ENCODE measurements at places on chromosomes 2 and 18. TPM values are rescaled to one million over a fixed set of nuclear protein-coding genes. Genes with fewer than 3 reads are reported as not detected.

GRCh38 chr2:28507796-28508764 is 12.2 kb downstream of the PLB1 start:
- DNase-seq, result no peak

DNA sequence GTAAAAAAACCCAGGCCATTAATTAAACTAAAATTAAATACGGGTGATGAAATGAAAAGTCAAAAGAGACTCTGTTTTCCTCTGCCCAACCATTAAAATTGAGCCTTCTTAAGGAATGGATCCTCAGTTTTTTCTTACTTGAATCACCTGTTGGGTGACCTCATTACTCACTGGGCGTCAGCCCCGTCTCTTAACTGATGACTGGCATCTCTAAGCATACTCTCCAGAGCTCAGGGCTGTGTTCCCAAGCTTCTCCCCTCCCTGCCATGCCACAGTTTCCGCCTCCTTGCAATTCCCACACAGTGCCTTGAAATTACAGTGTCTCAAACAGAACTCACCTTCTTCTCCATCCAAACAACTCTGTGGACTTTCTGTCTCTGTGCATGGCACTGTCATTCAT is 421.1 kb upstream of the CELF4 start:
- no peak for DNase-seq

GRCh38 chr2:147860009-147860408 is 15.2 kb downstream of the ACVR2A start:
- no peak for DNase-seq

RPL37A gene
- total RNA-seq, result 2,083 TPM

DNA sequence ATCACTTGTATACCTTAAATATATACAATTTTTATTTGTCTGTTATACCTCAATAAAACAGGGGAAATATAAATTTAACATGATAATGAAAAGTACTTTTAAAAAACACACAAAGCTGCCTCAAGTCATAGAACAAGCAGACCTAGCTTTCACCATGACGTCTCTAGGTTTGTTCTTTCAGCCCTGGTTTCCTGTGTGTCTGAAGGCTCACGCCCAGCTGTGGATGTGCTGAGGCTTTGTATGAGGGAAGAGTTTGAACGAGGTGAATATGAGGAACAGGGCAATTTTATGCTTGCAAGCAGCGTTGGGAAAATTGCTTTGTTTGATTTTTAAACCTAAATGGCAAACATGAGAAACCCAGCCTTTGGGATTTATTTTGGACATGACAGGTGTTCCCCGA is 15.3 kb downstream of the SH3RF3 start:
- no peak for DNase-seq

DNA sequence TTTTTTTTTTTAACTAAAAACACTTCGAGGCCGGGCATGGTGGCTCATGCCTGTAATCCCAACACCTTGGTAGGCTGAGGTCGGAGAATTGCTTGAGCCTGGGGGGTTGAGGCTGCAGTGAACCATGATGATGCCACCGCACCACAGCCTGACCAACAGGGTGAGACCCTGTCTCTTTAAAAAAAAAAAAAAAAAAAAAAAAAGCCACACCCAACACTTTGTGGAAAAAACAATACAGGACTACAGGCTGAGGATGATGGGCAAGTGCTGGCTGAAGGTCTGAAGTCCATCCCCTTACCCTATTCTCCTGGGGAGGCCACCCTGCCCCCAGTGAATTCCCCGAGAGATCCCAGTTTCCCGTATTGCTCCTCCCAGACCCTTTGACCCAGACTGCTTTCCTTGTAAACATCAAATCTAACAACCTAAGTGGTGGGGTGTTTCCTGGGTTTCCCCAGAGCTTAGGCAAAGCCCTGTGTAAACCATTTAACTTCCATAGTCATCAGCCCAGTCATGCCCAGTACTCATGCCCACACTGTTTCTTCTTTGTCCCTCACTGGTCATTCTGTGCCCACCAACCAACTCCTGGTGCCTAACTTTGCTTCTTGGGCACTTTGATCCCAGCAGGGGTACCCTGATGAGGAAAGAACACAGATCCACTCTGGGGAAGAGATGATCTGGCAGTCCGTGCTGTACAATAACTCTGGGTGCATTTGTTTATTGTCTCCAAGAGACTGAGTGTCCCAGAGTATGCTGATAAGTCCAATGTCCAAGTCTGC is 5.8 kb upstream of the TMEM37 start:
- DNase-seq, result no peak

GRCh38 chr2:9678544-9678943 is 47.7 kb upstream of the YWHAQ start:
- DNase-seq, result no peak

CFAP53 gene
- not detected for total RNA-seq

- no peak for DNase-seq
Observed at GRCh38 chr2:174281736-174282135, 33.4 kb upstream of the OLA1 start.

GPAT2 gene
- 6.1 TPM for total RNA-seq

DYSF gene
- 57.8 TPM for total RNA-seq

DNA sequence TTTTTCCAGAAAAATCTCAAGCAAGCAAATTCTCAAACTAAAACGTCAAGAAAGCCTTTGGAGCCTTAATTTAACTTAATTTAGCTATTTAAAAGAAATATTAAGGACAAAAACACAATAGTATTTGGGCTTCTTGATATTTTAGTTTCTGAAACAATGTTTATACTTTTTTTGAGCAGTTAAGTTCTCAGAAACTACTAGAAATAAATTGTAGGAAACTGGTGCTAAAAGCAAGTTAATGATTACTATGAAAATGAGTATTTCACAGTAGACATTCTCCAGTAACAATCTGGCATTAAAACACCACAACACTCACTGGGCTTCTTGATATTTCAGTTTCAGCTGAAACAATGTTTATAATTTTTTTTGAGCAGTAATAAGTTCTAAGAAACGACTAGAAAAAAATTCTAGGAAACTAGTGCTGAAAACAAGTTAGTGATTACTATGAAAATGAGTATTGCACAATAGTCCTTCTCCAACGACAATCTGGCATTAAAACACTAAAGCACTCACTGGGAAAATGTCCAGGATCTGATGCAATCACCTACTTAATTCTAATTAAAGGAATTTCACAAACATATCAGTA is 45.1 kb downstream of the TRAK2 start:
- no peak for DNase-seq

GRCh38 chr2:190571686-190572085 is 37.2 kb upstream of the NEMP2 start:
- no peak for DNase-seq

DNA sequence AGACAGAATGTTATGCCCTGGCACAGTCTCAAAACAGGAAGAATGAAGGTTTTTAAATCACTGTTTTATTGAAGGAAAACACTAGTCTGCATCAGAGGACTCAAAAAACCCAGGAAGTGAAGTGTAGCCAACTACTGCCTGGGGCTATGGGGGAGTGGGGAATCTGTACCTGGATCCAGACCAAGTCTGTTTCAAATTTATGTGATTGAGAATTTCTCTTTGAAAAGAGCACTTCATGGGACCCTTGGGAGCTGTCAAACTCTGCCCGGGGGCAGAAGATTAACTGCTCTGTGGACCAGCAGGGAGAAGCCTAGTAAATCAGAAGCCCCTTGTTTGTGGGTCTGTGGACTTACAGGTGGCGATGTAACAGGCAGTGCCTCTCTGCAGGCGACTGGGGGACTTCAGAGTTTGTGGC is 45.3 kb upstream of the TANC1 start:
- DNase-seq, result no peak

RGPD3 gene
- total RNA-seq, result 0.16 TPM

- no peak for DNase-seq
Observed at GRCh38 chr18:43994381-43994780, 686.3 kb upstream of the SETBP1 start.

RGPD5 gene
- total RNA-seq, result 30.5 TPM

NEB gene
- total RNA-seq, result 0.87 TPM

GRCh38 chr2:55391155-55391554 is 28.5 kb downstream of the CCDC88A start:
- DNase-seq, result no peak

GRCh38 chr2:161418715-161419637 is 2.9 kb downstream of the TBR1 start:
- no peak for DNase-seq

NEU2 gene
- not detected for total RNA-seq

DNA sequence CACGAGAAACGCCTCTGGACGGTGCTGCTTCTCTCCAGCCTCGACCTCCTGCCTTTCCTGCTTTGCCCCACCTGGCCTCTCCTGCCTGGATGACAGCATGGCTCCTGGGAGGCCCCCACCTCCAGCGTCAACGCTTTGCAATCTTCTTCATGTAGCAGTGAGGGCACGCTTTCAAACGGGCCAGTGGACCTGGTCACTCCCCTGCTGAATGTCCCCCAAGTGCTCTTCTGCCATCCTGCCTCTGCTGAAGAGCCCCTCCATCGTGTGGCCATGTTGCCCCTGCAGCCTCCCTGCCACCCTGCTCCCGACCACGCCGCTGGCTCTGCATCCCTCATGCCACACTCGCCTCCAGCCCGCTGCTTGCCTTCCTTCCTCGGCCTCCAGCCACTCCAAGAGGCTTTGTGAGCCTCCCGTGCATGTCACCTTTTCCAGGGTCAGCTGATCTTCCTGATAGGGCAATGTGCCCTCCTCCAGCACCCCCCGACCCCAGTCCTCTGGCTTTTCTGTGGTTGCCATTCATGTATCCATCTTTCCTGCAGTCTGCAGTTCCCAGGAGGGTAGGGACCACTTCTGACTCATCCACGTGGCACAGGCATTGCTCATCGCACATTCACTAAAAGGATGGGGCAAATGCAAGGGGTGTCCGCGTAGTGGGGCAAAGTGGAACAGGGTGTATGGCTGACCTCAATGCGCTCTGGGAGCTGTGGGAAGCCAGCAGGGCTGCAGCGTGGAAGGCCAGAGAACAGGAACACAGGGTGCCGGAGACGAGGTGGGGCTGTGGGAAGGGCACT is 268.8 kb downstream of the TWIST2 start:
- DNase-seq, result no peak

- DNase-seq, result no peak
Observed at GRCh38 chr18:22489704-22490103, 72.0 kb upstream of the CTAGE1 start.

DNA sequence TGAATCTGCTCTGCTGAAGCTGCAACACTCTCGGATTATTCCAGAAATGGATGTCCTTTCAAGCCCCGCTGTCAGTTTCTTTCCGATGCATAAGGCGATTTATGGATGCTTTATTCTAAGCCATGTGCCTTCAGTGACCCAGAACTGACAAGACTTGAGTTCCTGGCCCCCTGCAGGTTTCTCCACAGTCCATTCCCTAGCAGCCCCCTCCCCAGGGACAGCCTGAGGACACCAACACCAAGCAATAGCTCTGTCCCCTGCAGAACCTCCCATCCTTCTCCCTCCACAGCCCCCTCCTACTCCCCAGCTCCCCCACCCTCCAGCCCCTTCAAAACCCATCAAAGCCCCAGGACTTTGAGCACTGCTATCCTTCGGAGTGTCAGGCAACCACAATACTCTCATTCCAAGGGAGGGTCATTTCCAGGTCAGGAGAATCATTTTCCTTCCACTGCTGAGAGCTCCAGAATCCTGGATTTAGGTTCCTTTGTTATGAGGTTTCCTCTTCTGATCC is 24.6 kb upstream of the SPP2 start:
- no peak for DNase-seq

RAB6D gene
- not detected for total RNA-seq

DNA sequence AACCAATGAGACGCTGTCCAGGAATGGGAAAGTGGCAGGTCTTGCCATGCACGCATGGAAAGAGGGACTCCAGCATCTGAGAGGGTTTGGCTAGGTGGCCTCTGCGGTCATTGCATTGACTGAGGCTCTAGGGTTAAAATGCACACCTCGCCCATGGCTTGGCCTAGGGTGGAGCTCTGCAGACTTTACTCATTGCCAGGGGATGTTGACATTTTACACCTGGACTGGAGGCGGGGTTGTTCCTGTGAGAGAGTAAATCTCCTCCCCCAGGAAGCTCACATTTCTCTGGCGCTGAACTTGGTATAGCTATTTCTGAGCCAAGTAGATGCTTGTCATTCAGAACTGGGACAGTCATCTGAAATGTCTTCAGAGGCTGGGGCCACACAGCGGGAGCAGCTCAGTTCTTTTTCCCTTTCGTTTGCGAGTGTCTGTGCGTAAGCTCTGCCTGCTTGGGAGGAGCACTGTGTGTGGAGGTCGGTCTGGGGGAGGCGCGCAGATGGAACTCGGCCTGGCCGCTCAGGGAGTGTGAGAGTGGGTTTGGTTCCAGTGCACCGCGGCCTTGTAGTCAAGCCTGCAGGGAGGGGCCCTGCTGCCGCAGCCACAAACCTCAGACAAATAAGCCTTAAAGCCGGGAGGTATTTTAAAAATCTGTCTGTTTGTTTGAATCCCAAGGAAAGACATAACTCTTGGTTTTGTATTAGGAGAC is 76.5 kb downstream of the LPIN1 start:
- no peak for DNase-seq

GRCh38 chr18:73639788-73640187 is 507.8 kb downstream of the FBXO15 start:
- DNase-seq, result no peak

DNA sequence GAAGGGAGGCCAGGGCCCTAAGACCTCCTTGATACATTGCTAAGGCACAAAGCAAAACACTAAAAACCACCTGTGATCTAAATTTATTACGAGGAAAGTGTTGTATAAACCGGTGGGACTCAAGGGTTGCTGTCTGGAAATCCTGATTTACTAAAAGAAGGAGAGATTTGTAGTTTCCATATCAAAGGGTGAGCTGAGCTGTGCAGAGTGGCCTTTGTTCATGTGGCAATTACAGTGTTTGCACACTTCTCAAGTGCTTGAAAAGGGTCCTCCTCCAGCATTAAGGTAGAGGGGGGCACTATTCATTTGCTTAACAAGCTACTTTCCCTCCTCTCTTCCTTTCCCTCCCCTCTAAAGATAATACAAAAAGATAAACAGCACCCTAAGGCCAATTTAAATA is 30.5 kb upstream of the ITGA4 start:
- no peak for DNase-seq

DNA sequence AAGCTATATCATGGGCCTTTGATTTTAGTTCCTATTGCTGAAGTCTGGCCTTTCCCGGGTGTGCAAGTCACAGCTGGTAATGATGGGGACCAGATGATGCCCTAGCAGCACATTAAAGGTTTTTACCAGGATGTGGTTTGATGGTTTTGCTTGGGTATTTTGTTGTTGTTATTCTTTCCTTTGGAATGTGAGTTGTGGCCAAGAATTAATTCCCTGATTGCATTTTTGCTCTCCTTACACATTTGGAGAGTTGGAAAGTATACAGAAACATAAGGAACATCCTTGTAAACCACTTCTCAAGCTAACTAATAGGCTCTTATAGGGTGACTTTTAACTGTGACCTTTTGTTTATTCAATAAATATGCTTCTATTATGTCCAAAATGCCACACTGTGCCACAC is 154.1 kb upstream of the MMADHC start:
- DNase-seq, result no peak

GRCh38 chr2:18487106-18487913 is 73.1 kb downstream of the RDH14 start:
- no peak for DNase-seq

RBM44 gene
- 0.30 TPM for total RNA-seq

TUBA4B gene
- total RNA-seq, result not detected

All from Right ventricle myocardium inferior (tissue), 1 donor.